Upper lobe of left lung (tissue), 6 donors: ENCODE measurements at places on chromosomes 12 and 14. TPM values are rescaled to one million over a fixed set of nuclear protein-coding genes. Genes with fewer than 3 reads are reported as not detected.

GPX2 gene
- 3.1 TPM for total RNA-seq

DNA sequence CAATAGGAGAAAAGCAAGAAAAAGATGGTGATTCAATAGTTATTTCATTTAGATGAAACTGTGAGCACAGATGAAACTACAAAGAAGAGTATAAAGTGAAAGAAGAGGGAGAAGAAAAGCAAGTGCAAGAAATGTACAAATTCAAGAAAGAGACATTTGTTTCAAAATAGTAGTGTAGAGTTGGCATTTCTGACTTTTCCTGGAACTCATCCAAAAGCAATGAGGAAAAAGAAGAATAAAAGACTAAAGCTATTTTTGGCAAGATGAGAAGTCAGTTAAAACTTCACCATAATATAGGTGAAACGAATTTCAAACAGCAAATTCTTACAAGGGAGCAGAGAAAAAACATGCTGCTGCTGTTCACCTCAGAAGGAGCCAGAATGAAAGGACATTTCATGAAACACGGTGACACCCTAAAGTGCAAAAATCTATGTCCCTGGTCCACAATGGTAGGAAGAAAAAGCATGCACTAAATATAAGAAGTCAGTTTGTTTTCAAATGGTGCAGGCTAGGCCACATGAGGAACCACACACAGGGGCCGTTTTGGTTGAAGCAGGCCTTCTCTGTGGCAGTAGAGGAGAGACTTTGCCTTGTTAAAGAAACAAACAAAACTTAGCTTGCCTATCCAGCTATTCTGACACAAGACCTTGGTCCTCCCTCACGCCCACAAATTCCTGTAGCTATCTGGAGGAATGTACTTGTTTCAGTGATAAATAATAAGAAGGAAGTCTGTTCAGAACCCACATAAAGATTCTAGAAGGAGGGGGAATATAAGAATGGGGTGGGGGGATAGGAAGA lies 11.1 kb upstream of the CMAS start:
- no peak for DNase-seq

GRCh38 chr12:53067074-53067992 lies 11.9 kb downstream of the SPRYD3 start:
- no peak for DNase-seq

GRCh38 chr14:103679351-103679750 lies 35.9 kb downstream of the XRCC3 start:
- peak; percentile 70 for DNase-seq

PLCZ1 gene
- not detected for total RNA-seq

ARMH4 gene
- total RNA-seq: 2.3 TPM

KRT71 gene
- not detected for total RNA-seq

GRCh38 chr12:64796205-64796845 lies 28.1 kb upstream of the TBC1D30 start:
- DNase-seq: peak; percentile 66

DNA sequence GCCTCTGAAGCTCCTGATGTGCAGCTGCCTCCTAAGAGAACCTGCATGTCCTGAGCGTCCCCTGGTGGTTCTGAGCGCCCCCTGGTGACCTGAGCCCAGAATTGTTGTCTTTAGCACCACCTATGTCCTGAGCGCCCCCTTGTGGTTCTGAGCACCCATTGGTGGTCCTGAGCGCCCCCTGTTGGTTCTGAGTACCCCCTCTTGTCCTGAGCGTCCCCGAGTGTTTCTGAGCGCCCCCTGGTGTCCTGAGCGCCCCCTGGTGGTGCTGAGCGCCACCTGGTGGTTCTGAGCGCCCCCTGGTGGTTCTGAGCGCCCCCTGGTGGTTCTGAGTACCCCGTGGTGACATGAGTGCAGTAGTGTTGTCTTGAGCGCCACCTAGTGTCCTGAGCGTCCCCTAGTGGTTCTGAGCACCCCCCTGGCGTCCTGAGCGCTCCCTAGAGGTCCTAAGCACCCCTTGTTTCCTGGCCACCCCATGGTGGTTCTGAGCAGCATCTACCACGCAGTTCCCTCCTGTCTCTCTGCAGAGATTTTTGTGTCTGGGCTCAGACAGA lies 782.5 kb downstream of the TMEM121 start:
- DNase-seq: peak; percentile 75

IRAK3 gene
- total RNA-seq: 37.5 TPM

STYX gene
- total RNA-seq: 10.3 TPM

GRCh38 chr12:71046215-71046614 lies 111.6 kb downstream of the TSPAN8 start:
- no peak for DNase-seq

C1RL gene
- 82.2 TPM for total RNA-seq

- no peak for DNase-seq
Observed at GRCh38 chr14:70855486-70855885, 46.2 kb upstream of the MAP3K9 start.

GRCh38 chr14:36085861-36086260 lies 90.7 kb downstream of the PTCSC3 start:
- DNase-seq: no peak

DNA sequence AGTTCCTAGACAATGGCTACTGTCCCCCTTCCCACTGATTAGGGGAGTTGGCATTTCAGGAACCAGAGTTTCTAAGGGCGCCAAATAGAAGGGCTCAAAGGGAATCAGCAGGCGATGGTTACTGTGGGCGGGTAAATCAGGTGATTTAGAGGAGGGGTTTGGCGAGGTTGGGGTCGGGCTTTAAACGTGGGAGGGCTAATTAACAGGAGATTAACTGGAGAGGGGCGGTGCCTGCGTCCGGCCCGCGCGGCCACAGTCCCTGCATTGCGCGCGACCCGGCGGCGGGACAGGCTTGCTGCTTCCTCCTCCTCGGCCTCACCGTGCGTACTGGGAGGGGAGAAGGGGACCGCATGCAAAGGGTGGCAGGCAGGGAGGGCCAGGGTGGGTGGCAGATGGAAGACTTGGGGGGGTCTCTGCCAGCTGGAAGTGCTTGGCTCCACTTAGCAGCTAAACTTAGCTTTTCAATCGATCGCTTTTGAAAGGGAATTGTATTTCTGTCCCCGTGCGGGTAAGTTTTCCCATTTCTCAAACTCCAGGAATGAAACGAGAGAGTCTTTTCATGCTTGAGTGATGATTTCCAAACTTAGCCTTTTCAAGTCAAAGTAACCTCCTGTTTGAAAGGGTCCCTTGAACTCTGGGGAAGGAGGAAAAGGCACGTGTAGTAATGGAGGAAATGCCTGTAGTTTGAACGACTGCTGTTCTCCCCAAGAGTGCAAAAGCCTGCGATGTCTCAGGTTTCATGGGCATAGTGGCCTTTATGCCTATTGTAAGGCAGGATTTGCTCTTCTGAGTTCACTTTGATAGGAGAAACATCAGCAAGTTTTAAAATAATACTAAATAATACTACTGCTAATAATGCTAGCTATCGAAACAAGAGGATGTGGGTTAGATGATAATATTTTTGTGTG lies at the start of gene MGST1:
Gene MGST1 (plus strand): TSS at position 255 of the 908 bp plus-strand sequence. CDS start 6,608 bp downstream, outside the sequence.
- peak; percentile 94 for DNase-seq

DNA sequence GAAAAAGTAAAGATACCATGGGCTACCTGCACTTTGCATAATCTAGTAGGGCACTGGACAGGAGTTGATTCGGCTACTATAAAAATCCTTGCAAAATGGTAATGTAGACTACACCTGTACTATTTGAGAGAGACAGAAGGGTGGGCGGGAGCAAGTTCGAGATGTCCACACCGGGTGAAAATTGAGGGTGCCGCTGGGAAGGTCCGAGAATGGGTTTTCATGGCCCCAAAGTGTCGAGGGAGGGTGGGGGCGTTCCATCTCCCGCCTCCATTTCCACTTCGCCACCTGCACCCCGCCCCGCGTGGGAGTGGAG lies 648 bp downstream of the SNX6 start:
- DNase-seq: no peak

- DNase-seq: no peak
Observed at GRCh38 chr12:113370923-113371682, 12.7 kb downstream of the PLBD2 start.

DNA sequence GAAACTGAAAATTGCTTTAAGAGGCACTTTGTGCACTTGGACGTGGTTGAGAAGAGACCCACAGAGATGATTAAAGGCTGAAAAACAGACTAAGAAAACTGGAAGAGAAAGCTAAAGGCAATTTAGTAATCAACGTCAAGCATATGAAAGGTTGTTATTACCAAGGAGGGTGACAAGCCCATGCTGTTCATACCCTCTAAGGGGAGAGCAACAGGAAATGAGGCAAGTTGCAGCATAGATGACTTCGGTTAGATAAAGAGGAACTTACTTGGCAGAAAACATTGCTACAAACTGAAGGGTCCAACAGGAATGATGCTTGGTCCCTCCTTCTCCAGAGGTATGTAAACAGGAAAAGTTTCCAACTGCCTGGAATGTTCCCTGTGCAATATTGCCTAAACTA lies 107.8 kb downstream of the DUSP6 start:
- peak; percentile 26 for DNase-seq

METTL3 gene
- total RNA-seq: 126 TPM

GRCh38 chr14:85254711-85255110 lies 275.2 kb upstream of the FLRT2 start:
- DNase-seq: no peak

GRCh38 chr12:93569301-93569655 lies 3.2 kb upstream of the SOCS2 start:
- no peak for DNase-seq

GRCh38 chr14:32044454-32044853 lies 32.6 kb upstream of the ARHGAP5 start:
- no peak for DNase-seq

- DNase-seq: no peak
Observed at GRCh38 chr12:124578445-124578844, 11.0 kb upstream of the NCOR2 start.

- no peak for DNase-seq
Observed at GRCh38 chr12:112752303-112752702, 39.2 kb upstream of the RPH3A start.

GPR137C gene
- total RNA-seq: 0.49 TPM

GRCh38 chr12:10243818-10244520 lies 31.3 kb downstream of the GABARAPL1 start:
- no peak for DNase-seq

- no peak for DNase-seq
Observed at GRCh38 chr12:108724054-108724889, 7.0 kb downstream of the CORO1C start.

DNA sequence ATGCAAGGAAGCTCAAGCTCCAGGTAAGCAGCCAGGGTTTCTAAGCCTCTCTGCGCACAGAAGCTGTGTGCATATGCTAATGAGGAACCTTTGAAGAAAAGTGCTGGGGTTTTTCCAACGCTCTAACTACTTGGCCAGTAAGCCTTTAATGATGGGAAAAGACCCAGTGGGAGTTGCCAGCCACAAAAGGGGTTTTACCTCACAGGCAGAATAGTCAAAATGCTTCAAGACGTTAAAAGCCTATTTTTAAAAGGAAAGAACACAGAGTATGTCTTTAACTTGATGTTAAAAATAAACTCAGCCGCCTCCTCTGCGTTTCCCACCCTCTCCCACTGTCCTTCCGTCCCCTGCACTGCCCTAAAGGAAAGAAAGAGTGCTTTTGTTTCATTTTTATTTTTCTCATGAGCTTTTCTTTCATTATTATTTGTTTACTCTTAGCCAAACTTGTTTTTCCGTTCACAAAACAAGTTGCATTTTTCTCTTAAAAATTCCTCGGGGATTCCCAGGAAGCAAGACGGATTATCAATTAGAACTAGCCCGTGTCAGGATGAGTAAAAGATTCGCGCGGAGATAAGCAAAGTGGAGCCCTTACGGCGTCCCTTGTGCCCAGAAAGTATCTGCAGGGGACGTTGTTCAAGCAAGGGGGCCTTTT lies 209.8 kb upstream of the NUDT4 start:
- no peak for DNase-seq

GRCh38 chr14:96587823-96588385 lies 85.7 kb downstream of the PAPOLA start:
- no peak for DNase-seq

DNA sequence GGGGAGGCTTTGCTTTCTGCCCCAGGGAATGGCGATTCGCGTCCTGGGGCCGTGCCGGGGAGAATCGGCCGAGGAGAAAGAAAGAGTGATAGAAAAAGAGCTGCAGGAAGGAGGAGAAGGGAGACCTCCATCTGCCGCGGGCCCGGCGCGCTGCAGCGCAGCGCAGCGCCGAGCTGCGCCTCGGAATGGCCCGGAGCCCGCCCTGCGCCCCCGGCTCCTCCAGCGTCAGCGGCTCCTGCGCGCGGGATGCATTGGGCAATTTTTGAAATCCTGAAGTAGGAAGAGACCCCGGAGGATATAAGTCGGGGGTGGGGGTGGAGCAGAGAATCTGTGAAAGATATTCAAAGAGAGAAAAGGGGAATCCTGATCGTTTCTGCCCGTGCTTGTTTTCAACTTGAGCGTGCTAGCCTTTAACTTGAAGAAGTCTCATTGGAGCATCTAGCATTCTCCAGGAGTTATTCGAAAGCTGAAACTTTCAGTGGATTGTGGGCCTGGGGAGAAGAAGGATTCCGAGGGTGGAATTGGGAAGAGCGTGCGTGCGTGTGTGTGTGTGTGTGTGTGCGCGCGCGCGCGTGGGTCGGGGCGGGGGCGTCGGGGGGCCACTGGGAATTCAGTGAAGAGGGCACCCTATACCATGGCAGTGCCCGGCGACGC lies 441 bp downstream of the PDE3A start:
- DNase-seq: peak; percentile 86

GRCh38 chr12:75862692-75863471 lies 168.7 kb downstream of the PHLDA1 start:
- DNase-seq: no peak

GRCh38 chr12:23906329-23906728 lies 43.1 kb downstream of the SOX5 start:
- no peak for DNase-seq

DNA sequence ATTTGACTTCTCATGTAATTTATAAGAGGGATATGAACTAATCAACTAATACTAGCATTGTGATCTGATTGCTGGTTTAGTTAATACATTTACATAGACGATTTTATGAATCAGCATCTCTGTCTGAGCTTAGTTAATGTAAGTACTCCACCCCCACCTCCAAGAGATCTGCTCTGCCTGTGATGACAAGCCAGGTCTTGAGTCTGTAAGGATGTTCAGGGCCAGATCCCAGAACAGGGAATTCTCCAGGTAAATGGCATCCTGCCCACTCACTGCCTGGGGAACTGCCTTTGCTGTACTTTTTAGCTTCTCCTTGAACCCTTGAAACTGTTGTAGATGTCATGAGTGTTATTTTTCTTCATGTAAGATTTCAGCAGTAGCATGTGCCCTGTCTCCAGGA lies 289.8 kb downstream of the RGS6 start:
- no peak for DNase-seq

- DNase-seq: no peak
Observed at GRCh38 chr12:13252616-13253015, 56.1 kb downstream of the EMP1 start.

- no peak for DNase-seq
Observed at GRCh38 chr12:112296183-112296582, 86.0 kb downstream of the HECTD4 start.

DNA sequence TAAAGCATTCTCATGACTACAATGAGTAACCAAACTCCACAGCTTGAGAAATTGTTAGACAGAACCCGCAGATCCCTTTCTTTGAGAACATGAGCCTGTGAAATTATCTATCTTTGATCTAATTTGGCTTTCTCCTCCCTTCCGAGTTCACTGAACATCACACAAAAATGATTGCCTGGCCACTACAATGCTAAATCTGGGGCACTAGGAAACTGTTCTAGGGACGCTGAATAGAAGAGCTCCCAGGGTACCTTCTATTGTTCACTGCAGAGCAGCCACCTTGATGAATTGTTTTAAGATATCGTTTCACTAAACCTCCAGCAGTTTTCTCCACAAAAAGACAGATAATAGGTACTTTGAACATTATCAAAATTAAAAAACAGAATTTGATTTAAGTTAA lies 47.5 kb downstream of the SINHCAF start:
- DNase-seq: no peak

CCDC197 gene
- total RNA-seq: not detected
